Amygdala (tissue), 56 donors: ENCODE measurements at places on chromosomes 11 and 22.

GRCh38 chr11:41578421-41579051 lies 119.1 kb upstream of the LRRC4C start:
- DNase-seq = no peak

GRCh38 chr11:69209421-69210309 lies 53.9 kb downstream of the SMIM38 start:
- no peak for DNase-seq

DNA sequence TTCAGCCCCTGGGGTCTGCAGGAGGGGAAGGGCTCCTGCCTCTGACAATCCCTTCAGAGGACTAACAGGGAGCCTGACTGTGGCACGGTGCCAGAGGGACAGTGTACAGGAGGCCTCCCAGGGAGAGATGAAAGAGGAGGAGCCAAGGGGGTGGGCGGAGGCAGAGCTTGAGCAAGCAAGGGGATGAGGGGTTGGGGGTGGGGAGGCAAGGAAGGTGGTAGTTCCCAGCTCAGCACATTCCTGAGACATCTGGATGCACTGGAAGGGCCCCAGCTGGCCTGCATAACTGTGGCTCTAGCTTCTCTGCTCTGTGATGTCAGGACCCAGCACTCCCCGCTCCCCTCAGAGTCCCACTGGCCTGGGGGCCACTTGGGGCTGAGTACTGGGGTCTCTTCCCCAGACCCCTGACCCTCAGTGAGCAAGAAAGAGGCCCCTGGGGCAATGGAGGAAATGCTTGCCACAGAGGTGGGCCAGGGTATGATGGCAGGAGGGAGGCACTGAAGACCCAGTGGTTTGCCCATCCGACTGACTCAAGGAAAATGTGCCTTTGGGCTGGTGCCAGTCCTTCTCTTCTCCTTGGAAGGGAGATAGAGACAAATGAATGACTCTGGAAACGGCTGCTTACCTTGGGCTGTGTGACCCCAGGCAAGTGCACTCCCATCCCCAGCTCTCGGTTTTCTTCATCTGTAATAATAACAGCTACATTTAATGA lies 13.3 kb downstream of the CREB3L1 start:
- DNase-seq = no peak

GRCh38 chr11:3834664-3835461 lies 5.9 kb downstream of the RHOG start:
- peak; percentile 23 for DNase-seq

- DNase-seq = no peak
Observed at GRCh38 chr11:76975513-76975912, 58.7 kb upstream of the B3GNT6 start.

- DNase-seq = no peak
Observed at GRCh38 chr11:132844956-132845696, 687.2 kb downstream of the OPCML start.

GRCh38 chr11:41283191-41283930 lies 176.1 kb downstream of the LRRC4C start:
- DNase-seq = no peak

DNA sequence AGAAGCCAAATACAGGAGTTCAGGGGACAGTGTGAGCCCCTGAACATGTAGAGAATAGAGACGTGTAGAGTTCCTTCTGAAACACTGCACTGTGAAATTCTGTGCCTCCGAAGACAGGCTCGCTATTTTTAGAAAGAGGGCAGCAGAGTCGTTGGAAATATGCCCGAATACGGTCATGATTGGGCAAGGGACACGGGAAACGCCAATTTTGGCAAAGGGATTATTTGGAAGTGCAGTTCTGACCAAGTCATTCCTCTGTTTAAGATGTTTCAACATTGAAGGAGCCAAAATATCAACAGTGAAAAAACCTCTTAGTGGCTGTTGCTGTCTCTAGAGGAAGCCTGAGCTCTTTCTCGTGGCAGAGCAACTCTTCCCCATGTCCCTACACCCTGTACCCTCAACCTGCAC lies 9.5 kb upstream of the CBX6 start:
- DNase-seq = peak; percentile 57

- DNase-seq = no peak
Observed at GRCh38 chr11:66957971-66958231, 282 bp downstream of the PC start.

- DNase-seq = no peak
Observed at GRCh38 chr11:113942256-113942655, 32.7 kb upstream of the HTR3A start.

- no peak for DNase-seq
Observed at GRCh38 chr11:113533425-113533698, 58.2 kb upstream of the DRD2 start.

DNA sequence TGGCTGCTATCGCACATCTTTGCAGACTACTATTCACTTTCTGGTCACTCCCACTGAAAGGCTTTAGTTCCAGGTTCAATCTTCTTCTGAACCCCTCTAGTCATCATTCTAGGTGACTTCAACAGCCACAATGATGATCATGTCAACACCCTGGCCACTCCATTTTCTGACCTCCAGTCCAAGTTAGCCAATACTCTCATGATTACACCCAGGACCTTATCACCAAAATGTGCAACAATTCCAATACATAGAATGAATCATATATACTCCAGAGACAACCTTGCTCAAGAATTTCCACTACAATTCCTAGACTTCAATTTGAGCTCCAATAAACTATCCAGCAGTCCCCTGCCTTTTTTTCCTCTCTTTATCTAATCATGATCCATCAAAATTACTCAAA lies 70.7 kb downstream of the PAK1 start:
- DNase-seq = no peak

DNA sequence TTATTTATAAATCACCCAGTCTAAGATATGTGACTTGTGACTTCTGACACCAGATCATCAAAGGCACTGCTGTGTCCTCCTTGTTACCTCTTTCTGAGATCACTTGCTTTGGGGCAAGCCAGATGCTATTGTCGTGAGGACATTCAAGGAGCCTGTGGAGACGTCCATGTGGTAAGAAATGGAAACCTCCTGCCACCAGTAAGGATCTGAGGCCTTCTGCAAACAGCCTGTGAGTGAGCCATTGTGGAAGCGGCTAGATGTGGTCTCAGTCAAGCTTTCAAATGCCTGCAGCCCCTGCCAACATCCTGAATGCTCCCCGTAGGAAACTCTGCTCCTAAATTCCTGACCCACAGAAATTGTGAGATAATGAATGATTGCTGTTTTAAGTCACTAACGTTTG lies 11.7 kb upstream of the RDX start:
- no peak for DNase-seq

DNA sequence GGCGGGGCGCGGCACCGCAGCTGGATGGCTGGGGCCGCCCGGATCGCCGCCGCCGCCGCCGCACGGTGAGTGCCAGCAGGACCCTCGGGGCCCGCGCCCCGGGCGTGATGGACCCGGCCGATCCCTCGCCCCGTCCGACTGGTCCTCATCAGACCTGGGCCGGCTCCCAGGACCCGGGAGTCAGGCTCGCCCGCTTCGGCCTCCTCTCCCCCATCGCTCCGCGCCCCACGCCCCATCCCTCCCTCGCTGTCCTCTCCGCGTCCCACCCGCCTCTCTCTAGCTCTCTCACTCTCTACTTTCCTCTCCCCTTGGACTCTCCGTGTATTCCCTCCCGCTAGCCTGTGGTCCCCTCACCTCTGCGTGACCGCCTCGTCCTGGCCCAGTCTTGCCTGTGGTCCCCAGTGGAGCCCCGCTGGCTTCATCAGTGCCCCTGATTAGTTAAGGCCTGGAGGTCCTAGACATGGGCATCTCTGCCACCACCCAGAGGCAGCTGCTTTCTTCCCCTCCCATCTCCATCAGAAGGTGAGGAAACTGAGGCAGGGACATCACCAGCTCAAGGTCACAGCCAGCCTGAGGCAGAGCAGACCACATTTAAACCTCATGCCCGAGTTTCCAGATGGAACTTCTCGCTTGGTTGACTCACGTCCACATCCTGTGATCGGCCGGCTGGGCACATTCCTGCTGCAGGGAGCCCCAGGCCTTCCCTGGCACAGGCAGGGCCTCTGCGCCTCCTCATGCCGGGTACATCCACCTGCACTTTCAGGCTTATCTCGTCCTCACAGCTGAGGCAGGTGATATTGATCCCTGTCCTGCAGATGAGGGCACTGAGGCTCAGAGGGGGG lies 429 bp downstream of the SLC39A13 start:
- no peak for DNase-seq

DNA sequence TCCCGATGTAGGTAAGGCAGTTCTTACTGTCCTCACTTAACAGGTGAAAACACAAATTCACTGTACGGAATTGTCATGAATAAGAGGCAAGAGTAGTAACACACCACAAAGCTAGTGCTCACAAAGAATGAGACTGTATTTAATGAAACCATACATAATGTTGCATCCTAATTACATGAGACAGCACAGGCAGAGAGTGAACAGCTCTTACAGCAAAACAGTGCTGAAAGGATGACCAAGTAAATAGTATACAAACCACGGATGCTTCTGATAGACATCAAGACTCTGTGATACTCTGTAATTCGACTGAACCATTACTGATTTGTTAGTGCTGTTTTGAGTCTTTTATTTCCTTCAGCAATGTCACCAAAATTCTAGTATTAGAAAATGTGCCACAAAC lies 282.3 kb downstream of the TTC28 start:
- DNase-seq = no peak

GRCh38 chr11:61903845-61904244 lies 12.5 kb upstream of the FADS3 start:
- DNase-seq = no peak

DNA sequence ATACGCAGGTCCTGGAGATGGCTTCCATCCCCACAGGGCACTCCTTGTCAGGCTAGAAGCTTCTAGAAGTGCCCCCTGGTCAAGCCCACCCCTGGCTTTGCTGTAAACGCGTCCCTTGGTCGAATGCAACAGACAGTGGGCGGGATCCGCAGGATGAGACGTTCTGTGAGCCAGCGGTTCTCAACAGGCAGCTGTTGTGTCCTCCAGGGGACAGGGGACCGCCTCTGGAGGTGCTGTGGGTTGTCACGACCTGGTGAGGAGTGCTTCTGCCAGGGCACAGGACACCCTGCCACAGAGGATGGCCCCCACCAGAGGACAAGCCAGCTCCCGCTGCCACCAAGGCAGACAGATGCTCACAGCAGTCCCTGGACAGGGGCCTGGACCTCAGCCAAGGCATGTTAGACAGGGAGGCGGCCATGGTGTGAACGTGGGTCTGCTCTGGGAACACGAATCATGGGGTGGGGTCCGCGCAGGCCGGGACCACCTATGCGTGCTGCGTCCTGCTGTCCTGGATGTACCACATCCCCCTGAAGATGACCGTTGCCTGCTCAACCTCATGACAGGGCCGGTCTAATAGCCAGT lies 11.7 kb downstream of the CRELD2 start:
- no peak for DNase-seq

DNA sequence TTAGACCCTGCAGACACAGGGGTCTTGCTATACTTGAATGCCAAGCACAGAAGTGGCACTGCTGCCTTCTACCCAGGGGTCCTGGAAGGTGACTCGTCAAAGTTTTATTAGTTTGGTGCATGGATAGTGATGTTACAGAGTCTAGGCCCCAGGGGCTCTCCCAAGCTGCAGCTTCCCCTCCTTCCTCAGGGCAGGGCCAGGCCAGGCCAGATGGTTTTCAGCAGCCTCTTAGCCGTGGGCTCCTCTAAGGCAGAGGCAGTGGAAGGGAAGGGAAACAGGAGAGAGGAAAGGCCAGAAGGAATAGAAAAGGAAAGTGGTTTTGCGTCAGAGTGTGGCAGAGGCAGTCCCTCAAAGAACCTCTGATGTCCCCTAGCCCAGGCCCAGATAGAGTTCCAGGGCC lies 21.9 kb downstream of the ANKK1 start:
- DNase-seq = no peak

DNA sequence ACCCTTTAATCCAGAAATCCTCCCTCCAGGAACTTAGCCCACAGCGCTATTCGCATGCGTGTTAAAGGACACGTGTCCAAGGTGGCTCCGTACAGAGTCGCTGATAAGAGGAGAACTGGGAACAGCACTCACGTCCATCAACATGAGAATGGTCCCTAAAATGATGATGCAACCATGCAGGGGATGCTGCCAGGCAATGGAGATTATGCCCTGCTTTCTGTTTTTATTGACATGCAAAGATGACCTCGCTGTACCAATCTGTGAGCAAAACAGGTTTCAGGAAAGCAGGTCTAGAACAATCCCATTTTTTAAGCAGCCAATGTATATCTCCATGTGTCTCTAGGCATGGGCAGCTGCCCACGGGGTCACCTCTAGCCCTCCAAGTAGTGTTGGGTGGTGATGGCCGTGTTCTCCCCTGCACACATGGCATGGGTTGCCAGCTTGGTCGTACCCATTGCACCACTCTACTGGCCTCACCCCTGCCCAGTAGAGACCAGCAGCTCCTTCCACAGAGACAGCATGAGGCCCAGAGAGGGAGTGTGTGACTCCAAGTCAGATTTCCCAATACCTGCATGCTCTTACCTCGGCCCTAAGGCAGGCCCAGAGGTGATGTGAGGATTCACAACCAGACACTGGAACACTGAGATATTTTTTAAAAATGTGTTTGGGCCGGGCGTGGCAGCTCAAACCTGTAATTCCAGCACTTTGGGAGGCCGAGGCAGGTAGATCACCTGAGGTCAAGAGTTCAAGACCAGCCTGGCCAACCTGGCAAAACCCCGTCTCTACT lies 68.3 kb upstream of the LINC01488 start:
- no peak for DNase-seq

- no peak for DNase-seq
Observed at GRCh38 chr22:41429232-41429950, 17.2 kb downstream of the TOB2 start.

GRCh38 chr11:67120881-67121710 lies 2.0 kb downstream of the KDM2A start:
- no peak for DNase-seq

DNA sequence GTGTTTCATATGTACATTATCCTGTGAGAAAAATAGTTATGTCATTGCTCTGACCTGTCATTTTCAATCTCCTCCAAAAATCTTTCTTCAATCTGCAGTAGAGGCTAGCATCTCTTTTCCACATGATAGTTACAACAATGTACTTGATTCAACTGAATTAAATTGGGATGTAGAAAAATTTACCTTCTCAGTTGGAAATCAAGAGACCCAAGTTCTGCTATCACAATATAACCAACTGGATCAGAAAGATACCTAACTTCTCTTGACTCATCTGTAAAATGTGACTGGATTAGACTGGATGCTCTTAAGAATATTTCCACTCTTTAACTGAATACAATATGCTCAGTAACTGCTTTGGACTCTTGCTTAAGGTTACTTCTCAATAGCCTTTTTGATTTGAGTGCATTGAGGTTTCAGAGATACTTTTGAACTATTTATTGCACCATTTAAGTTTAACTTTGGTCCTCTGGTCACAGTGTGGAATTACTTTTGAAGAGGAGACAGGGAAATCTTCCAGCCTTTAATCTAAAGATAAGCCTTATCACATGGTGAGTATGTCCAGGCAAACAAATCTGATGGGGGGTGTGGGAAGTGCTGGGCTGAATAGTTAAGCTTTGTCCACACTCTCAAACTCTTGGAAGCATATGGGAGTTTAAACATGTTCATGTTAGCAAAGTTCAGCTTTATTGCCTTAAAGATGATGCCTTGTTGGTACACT lies 82.3 kb downstream of the YAP1 start:
- no peak for DNase-seq

- no peak for DNase-seq
Observed at GRCh38 chr11:12271241-12271640, 106.1 kb upstream of the PARVA start.

- DNase-seq = no peak
Observed at GRCh38 chr11:91066456-91067047, 843.7 kb upstream of the CHORDC1 start.
